Progenitor cell of endocrine pancreas (in vitro differentiated cells): ENCODE measurements at places on chromosomes 5 and 9.

DNA sequence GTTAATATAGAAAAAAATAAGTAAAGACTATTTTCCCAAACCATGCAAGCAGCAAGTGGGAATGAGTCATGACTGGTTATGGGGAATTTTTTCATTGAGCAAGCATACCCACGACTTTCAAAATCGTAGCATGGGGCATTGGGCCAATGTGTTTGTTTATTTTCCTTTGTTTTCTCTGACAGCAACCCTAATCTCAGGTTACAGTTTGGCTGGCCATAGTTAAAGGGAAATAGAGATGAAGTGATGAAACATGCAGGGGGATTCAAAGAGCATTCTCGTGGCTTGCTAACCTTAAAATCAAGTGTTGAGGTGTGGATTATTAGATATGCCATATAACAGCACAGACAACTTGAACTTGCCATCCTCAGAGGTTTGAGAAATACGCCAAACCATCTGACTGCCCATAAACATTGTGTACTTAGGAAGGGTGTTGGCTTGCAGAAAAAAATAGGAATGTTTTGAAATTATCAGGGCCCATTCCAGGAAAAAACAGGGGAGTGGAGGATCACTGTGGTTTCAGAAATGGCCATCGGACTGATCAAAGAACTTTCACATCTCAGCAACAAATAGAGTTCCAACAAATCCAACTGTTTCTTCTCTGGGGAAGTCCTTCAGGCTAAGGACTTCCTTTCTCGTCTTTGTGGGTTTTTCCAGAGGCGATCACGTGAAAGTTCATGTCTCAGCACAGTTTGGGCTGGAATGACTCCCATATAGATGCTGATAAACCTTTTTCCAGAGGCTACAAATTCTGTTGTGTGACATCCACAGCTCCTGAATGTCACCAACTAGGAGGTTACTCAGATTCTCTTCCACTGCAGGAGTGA lies 259.1 kb downstream of the SYK start:
- DNase-seq = no peak

DNA sequence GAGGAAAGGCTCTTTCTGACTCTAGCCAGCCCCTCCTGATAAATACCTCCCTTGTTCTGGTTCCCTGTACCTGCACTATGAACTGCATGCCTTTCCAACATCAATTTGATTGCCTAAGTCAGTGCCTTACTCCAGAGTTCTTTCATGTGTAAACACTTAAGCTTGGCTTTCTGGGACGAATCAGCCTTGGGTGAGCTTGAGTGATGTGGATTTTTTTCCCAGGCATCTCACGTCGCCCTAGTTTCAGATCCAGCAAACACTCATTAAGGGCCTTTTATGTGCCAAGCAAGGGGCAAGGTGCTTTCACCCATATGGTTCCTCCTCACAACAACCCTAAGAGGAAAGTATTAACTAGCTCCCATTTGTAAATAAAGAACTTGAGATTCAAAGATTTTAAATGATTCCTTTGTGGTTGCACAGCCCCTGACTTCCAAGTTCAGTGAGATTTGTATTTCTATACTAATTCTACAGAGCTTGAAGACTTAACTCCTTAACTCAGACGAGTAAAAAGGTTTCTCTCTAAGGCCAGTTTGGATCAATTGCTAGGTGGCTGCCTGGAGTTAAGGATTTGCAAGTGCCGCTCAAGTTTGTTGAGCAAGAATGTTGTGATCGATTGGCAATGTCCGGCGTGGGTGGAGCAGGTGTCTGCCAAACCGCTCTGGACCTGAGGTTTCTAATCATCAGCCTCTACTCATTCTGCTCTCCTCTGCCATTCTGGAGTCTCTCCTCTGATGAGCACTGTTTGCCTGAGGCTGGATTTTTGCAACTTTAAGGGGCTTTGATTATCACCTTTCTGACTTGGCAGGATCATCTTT lies 20.2 kb upstream of the TJP2 start:
- DNase-seq = no peak

- no peak for DNase-seq
These were observed 25.2 kb upstream of the ENTREP1 start for GRCh38 chr9:69299826-69300225.

DNA sequence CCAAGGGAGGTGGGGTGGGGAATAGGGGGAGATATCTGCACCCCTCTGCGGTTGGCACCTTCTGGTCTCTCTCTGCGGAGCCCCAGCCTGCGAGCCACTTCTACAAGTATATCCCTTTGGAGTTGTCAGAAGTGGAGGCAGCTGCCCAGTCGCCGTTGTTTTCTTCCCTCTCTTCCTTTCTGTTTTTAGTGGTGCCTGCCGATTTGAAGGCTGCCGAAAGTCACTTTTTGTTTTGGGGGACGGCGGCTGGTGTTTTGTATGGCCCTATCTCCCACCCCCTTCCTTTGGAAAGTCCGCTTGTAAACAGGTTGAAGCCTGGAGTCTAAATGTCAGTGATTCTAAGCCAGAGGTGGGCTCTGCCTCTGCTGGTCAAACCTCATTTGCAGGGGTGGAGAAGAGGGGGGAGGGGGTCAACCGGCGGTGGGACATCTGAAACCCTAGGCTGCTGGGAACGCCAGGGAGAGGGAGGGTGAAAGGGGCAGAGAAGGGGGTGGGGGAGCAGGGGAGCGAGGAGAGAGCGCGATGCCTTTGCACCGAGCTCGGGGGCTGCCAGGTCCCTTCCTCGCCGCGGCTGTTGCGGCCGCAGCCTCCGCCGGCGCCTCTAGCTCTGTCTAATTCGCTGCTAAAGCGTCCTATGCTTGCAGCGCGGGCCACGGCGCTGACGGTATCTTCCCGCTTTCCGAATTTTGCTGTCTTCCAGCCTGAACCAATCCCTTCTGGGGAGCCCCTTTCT lies at the start of gene FGF10:
FGF10 (minus strand) TSS at position 331 of the 733 bp plus-strand sequence. CDS start 738 bp downstream, outside the sequence.
- DNase-seq = peak; percentile 32

GRCh38 chr5:118006219-118006618 lies 982.1 kb downstream of the DTWD2 start:
- DNase-seq = no peak

- no peak for DNase-seq
These were observed 53.8 kb downstream of the GRIN3A start for GRCh38 chr9:101684665-101685064.

DNA sequence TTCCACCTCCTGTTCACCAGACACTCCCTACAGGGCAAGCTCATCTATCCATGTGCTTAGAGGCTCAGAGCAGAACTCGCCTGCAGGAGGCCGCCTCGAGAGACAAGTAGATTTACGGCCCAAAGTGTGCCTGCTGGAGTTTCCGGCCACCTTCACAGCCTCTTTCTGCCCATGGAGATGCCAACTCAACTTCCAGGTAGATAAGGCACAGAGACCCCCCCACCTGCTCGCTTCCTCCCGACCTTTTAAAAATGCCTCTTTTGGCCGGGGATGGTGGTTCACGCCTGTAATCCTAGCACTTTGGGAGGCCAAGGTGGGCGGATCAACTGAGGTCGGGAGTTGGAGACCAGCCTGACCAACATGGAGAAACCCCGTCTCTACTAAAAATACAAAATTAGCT lies 46.6 kb downstream of the EXD3 start:
- DNase-seq = no peak

GRCh38 chr9:131594906-131595665 lies 49.8 kb downstream of the PRRT1B start:
- DNase-seq = no peak

GRCh38 chr5:31186672-31187267 lies 6.7 kb upstream of the CDH6 start:
- no peak for DNase-seq

- DNase-seq = peak; percentile 60
These were observed 8.0 kb downstream of the NTNG2 start for GRCh38 chr9:132169672-132170392.

DNA sequence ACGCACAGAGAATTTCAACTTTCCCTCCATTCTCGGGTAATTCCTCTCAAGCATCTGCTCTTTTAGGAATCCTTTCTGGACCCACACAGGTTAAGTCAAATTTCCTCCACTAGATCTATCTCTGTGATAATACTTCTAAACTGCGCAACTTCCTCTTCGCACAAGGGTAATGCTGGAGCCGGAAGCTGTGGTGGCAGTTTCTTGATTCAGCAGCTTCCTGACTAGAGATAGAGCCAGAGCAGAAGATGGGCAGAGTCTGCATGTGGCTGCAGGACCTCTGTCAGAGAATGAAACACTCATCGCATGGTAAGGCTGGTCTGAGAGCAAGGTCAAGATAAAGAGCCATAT lies 11.1 kb upstream of the CDC42SE2 start:
- no peak for DNase-seq

- no peak for DNase-seq
These were observed 59.1 kb downstream of the TLR4 start for GRCh38 chr9:117763314-117763713.

DNA sequence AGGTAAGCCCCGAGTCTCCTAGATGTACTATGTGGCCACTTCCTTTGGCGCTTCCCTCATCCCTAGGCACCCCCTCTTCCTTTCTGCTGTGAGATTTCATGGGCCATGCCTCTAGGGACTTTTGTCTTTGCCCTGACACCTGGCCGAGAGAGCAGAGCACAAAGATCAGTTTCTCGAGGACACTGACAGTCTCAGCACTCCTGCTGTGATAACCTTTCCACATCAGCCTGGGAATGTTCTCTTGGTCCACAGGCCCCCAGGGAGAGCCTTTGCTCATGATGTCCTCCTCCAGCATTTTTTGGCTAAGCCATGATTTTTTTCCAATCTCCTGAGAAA lies 127.0 kb upstream of the CPEB4 start:
- no peak for DNase-seq
